ENCODE measurements at places on chromosomes 12 and 14.
A peak's percentile ranks its signal among the peaks of the same experiment; 100 is the strongest.

DNA sequence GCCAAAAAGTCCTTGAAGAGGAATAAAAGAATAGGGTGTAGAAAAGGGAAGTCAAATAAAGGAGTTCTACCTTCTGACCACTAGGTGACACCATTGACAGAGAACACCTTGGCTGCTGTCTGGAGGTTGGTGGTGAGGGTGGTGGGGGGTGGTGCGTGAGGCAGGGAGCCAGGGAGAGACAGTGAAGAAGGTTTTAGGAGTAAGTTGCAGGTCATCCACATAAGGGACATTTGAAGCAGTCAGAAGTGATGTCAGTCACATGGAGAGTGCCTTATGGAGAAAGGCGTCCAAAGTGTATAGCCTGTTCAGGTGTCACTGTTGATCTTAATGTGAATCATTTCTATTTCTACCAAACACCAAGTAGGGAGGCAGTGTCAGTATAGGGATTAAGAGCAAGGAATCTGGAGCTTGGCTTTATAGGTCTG is 279.3 kb upstream of the DDHD1 start:
- peak; percentile 27 for DNase-seq

GRCh38 chr12:90940872-90941499 is 14.0 kb downstream of the CCER1 start:
- DNase-seq, result peak; percentile 51

DNA sequence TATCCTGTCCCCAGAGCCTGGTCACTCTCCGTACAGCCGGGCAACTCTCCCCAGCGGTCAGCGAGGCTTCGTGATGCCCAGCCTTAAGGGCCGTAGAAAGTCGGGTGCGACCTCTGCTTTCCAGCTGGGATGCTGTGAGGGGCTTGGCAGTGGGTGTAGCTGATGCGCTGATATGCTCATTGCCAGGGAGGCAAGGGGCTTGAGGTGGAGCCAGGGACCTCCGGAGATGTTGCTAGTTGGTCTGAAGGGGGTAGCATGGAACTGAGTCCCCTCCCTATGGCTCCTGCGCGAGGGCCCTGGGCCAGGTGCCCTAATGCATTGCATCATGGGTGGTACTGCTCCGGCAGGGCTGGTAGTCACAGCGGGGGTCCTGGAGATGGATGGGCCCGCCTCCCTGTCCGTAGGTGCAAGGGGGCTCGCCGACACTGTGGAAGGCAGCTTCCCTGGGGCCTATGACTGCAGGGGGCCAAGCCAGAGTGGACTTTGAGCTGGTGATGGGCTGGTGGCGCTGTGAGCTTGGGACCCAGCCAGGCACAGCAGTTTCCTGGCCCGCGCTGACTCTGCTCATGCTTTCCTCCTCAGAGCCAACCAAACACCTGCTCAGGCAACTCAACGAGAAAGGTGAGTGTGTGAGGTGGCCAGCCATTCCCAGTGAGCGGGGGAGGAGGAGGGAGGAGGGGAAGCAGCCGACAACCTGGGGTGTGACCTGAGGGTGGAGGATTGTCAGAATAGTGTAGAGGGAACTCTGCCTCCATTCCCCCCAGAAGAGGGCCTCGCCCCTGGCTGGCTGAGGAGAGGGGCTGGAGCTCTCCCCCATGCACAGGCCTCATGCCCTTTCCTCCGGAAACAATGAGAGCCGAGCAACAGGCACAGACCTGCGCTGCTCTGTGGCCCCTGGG is 32.3 kb downstream of the PLEKHG3 start:
- DNase-seq, result no peak

- DNase-seq, result no peak
Measured at GRCh38 chr12:115323223-115323905, 639.4 kb upstream of the TBX3 start.

- DNase-seq, result no peak
Measured at GRCh38 chr14:95045106-95045701, 112.1 kb downstream of the DICER1 start.

- DNase-seq, result peak; percentile 56
Measured at GRCh38 chr14:59200195-59200594, 11.7 kb downstream of the DAAM1 start.

DNA sequence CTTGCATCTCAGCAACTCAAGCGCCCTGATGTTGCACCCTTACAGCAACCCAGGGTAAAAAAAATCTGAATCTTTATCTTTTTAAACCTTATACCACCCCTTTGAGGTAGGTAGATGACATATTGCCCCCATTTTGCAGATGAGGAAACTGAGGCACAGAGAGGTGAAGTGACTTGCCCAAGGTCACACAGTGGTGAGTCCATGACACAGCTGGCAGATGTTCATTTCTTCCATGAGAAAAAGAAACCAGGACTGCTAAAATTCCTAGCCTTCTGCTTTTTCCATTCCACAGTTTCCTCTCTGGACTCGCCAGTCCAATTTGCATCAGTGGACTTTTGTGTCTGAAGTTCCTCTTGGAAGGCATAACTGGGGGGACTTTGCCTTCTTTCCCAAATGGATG is 79.3 kb downstream of the IGF1 start:
- no peak for DNase-seq

DNA sequence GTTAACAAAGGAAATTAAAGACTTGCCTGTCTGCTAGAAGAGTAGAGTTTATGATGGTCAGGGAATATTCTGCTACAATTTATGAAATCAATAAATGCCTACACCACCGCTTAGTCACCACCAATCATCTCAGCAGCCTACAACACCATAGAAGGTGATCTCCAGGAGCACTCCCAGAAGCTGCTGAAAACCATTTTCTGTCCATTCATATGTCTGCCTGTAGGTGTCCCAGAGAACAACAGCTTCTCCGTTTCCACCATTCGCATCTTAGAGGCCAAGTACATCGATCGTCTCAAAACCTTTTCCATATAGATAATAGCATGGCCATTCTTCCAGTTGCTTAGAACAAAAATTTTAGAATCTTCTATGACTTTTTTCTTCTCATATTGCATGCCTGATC is 303.4 kb downstream of the KCNC2 start:
- no peak for DNase-seq

Data from hematopoietic multipotent progenitor cell treated with erythropoietin and hydrocortisone succinate and interleukin-3 and kit ligand, for 8 days (in vitro differentiated cells).